ENCODE measurements at places on chromosomes 5 and 9. TPM values are rescaled to one million over a fixed set of nuclear protein-coding genes. Genes with fewer than 3 reads are reported as not detected.

The IGFBPL1 gene
- not detected for total RNA-seq

The PDGFRB gene
- 67.6 TPM for total RNA-seq

DNA sequence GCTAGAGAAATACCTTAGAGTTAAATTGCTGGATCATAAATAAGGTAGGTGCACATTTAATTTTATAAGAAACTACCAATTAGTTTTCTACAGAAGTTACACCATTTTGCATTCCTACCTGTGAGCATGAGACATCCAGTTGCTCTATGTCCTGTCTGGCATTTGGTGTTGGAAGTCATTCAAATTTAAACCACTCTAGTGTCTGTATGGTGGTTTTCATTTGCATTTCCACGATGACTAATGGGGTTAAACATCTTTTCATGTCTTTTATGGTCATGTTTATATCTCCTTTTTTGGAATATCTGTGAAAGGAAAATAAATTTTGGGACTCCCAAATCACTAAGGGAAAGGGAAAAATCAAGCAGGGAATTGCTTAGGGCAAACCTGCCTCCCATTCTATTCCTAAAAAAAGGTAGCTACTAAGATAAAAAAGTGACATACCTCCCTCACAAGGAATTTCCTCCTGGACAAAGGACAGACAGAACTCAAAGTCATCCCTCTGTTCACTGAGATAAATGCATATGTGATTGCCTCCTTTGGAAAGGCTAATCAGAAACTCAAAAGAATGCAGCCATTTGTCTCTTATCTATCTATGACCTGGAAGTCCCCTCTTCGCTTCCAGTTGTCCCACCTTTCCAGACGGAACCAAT, 31.6 kb upstream of the ADCY2 start:
- no peak for DNase-seq

DNA sequence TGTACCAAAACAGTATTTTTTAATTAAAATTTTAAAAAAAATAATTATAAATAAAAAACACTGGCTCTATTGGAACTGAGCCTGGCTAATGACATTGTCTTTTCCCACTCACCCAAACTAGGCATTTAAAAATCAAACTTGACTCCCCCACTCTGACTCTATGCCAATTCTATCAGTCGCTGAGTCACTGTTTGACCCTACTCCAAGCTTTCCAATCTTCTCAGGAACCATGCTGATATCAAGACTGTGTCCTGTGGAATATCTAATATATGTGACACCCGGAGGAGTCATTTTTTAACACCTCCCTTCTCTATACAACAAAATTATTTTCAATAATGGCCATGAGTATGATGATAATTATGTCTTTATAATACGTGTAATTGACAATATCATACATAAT, 171.6 kb upstream of the RASEF start:
- DNase-seq = no peak

- no peak for DNase-seq
Measured at GRCh38 chr5:17186256-17186655, 31.2 kb upstream of the BASP1 start.

DNA sequence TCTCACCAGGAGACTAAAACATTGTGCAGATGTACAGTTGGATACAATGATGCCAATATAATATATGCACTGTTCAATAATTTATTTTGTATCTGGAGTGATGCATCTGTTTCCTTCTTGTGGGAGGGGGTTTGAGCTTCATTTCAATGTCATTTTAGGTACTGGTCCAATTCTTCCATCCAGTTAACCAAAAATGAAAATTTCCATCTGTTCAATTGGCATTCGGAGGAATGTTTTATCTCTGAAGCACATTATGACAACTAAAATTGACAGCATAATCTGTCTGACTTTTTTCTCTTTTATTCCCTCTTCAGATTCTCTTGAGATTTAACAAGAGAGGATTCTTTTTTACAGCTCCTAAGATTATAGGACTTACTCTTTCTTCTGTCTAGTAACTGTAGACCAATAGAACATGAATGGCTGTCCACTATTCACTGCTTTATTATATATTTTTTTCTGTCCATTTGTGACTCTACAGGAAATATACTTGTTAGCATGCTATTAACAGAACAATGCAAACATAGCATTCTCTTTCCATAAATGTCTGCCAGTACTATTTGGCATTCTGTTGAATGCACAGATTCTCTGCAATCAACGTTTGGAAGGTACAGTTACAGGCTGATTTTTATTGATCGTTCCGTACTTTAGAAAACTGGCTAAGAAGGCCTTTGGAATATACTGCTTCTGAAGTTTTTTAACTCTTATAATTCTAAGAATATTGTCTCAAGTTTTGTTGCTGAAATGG, 57.8 kb downstream of the NDUFAF2 start:
- no peak for DNase-seq

The OXCT1 gene
- 31.8 TPM for total RNA-seq

DNA sequence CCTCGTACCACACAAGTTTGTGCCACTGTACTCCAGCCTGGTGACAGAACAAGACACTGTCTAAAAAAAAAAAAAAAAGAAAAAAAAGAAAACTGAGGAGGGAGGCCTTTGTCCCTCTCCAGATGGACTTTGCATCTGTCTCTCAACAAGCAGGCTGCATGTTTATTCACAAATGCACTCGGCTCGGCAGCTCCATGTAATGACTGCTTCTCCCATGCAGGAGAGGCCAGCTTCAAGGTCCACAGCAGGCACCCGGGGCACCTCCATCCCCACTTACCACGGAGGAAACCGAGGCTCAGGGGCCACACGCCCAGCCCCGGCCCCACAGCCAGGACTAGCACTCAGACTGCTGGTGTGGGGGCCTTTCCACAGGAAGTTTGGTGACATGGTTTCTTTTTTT, 13.1 kb upstream of the NCS1 start:
- no peak for DNase-seq

The ENHO gene
- total RNA-seq = 0.29 TPM

DNA sequence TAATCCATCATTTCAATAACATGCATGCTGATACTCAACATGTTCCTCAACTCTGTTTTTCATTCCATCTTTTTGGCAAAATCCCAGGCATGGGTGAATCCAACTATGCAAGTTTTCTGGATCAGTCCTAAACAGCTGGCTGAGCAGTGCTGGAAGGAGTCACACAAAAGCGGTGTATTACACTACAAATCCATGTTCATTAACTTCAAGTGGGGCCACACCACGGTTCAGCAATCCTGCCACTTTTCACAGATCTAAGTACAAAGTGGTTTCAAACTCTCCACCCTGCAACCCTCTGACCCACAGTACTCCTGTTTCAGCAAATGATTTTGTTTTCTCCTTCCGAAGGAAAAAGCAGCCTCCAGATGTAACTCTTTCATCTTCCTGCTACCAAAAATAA, 222.5 kb downstream of the EPB41L4A start:
- DNase-seq = no peak

DNA sequence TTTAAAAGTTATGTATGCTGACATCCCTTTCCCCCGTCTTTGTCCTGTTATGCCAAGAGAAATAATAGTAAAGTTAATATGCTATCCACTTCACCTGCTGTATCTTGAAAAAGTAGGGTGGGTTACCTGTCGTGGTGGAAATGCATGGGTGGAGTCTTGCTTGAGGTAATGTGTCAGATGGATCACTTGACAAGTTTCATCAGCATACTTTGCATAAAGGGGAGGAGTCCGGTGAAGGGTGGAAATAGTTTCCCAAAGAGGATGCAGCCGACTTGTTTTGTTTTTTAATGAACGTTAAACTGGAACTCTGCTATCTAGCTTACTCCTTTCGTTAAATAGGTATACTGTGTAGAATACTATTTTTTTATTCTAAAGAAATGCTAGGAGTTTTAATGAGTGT, 9.0 kb upstream of the DMRT3 start:
- DNase-seq = no peak

GRCh38 chr5:83922699-83923098, 202.0 kb upstream of the HAPLN1 start:
- no peak for DNase-seq

The CDX1 gene
- total RNA-seq = 0.24 TPM

- DNase-seq = peak; percentile 72
Measured at GRCh38 chr9:93091453-93092081, 4.5 kb upstream of the CARD19 start.

GRCh38 chr9:37454238-37454637, 11.0 kb downstream of the ZBTB5 start:
- DNase-seq = no peak

The LURAP1L gene
- total RNA-seq = 0.98 TPM

The GCNT4 gene
- not detected for total RNA-seq

The S100Z gene
- 0.48 TPM for total RNA-seq

- no peak for DNase-seq
Measured at GRCh38 chr5:169204788-169205400, 96.0 kb downstream of the SLIT3 start.

The FAF2 gene
- total RNA-seq = 27.2 TPM

- no peak for DNase-seq
Measured at GRCh38 chr5:74490814-74491213, 149.7 kb downstream of the ENC1 start.

DNA sequence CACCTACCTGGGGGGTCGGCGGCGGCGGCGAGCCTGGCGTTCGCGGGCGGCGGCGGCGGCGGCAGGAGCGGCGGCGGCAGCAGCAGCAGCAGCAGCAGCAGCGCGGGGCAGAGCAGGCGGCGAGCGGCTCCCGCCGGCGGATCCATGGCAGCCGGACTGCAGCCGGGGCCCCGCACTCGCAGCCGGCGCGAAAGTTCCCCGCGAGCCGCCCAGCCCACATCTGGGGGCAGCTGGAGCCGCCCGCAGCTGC, 153 bp downstream of the ADAMTS2 start:
- no peak for DNase-seq

DNA sequence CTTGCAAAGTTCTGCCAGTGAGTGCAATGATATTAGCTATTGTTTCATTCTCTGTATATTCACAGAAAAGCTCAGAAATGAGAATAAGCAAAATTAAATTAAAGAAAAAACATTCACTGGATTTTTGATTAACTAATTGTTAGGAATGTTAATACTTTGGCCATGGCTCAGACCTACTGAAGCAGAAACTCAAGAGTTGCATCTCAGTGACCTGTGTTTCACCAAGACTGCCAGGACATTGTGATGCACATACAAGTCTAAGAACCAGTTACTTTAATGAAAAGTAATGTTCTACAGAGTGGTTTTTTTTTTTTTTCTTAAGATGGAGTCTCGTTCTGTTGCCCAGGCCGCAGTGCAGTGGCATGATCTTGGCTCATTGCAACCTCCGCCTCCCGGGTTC, 464.9 kb upstream of the NMUR2 start:
- DNase-seq = no peak

DNA sequence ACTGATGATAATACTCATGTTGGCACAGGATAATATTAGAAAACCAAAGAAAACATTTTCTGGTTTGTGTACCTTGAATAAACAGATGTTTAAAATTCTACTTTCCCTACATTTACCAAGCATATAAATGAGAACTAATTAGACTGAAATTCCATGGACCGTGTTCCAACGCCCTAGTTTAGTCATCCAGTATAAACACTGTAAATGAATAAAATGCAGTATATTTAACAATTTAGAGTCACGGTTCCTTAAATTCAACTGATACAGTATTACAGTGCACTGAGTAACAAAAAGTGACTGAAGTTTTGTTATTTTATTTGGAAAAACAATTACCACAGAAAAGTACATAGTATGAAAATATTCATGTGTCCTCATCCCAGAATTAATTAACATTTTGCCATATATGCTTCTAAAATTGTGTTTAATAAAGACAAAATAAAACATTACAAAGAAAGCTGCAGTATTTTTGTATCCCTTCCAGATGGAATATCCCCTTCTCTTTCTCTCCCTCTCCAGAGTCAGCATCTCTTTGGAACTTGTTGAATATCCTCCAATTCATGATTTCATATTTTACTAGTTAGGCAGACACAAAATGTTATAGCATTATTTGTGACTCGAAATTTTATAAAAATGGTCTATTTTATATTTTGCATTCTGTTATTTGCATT, 112.5 kb downstream of the HMHB1 start:
- DNase-seq = no peak

The NDST1 gene
- 18.5 TPM for total RNA-seq

GRCh38 chr9:110048403-110048975, 159.5 kb downstream of the C9orf152 start:
- peak; percentile 66 for DNase-seq

- peak; percentile 84 for DNase-seq
Measured at GRCh38 chr5:67010684-67011409, 185.8 kb downstream of the CD180 start.

The SLC2A6 gene
- 23.7 TPM for total RNA-seq

- no peak for DNase-seq
Measured at GRCh38 chr5:97541864-97542263, 358.8 kb upstream of the RIOK2 start.

GRCh38 chr5:150440948-150441812, 8.4 kb downstream of the RPS14 start:
- DNase-seq = no peak

- peak; percentile 60 for DNase-seq
Measured at GRCh38 chr9:112793213-112793810, 42.8 kb downstream of the SNX30 start.

The SHISAL2B gene
- not detected for total RNA-seq

- no peak for DNase-seq
Measured at GRCh38 chr5:120320626-120321025, 143.5 kb upstream of the PRR16 start.

The ARL15 gene
- 9.7 TPM for total RNA-seq

The ACOT12 gene
- not detected for total RNA-seq

DNA sequence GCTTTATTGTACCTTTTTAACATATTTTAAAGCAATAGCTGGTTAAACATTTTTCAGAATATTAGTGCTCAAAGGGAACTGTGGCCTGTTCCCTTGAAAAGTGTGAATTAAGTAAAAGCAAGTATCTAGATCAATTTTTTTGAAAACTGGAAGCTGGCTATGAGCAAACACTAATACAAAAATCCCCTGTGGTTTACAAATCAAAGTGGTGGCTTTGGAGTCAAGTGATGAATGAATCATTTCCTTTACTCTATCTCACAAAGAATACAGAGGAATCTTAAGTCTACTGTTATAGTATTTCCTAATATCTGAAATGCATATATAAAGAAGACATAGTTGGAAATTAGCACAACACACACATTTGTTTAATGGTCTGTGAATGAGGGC, 212.4 kb upstream of the C9orf72 start:
- no peak for DNase-seq

DNA sequence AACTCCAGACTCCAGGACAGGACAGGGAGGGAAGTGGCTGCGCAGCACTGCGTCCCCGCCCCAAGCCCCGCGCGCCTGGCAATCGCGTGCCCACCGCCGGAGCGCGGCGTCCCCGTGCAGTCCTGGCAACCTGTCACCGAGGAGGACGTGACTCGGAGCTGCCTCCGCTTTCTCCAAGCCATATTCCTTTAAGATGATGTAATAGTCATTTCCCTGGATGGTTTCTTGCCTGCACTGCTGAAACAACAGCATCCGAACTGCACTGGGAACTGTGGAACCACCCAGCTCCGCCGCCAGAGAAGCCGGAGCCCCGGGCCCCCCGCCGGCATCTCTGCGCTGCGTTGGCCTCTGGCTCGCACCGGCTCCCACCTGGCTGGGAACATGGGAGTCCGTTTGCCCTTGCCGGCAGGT, 34.5 kb downstream of the KCTD16 start:
- DNase-seq = peak; percentile 19

The ORM2 gene
- total RNA-seq = not detected

The TAF11L5 gene
- not detected for total RNA-seq

- DNase-seq = peak; percentile 91
Measured at GRCh38 chr5:113343343-113343742, 91.4 kb downstream of the TSSK1B start.

The PGM5 gene
- total RNA-seq = 0.36 TPM
